Stimulated activated CD8-positive, alpha-beta memory T cell treated with anti-CD3 and anti-CD28 coated beads, Interleukin-12 subunit alpha, Interleukin-12 subunit beta, amount 100 ng/mL, for 4 hours (primary cell): ENCODE measurements at places on chromosomes 4 and X.

- no peak for DNase-seq
Observed at GRCh38 chrX:20224814-20225487, 41.8 kb downstream of the RPS6KA3 start.

DNA sequence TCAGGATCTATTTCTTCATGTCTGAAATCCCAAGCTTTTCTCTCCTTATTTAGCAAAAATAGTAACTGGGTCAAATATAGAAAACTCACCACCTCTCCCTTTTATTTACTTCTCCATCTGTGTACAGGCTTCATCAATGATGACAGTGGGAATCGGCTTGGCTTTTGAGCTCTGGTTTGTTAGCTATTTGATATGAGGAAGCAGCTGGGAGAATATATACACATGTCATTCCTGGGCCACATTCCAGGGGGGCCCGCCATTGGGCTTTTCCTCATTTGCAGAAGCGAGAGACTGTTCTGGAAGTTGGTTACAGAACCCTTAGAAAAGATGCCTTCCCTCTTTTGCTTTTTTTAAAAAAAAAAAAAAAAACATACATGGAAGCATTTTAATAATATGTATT is 107.4 kb upstream of the F9 start:
- no peak for DNase-seq

- DNase-seq: no peak
Observed at GRCh38 chr4:122668241-122668640, 47.4 kb upstream of the IL21 start.

DNA sequence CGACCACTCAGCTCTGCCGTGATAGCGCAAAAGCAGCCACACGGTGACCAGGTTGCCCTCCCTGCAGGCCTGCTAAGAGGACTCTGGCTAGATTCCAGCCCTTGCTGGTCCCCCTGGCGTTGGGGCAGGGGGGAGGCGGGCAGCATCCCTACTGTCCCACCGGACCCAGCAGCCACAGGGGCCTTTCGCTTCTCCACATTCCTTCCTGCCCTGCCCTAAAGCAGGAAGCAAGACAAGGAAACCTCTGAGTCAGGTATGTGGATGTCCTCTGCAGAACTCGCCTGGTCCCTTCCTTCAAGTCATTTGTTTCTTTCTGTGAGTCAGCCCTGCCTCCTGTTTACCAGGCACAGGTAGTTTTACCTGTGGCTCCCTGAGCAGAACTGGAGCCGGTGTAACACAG is 60.2 kb upstream of the CLDN34 start:
- no peak for DNase-seq

- DNase-seq: no peak
Observed at GRCh38 chr4:169188204-169188603, 82.6 kb downstream of the SH3RF1 start.

- DNase-seq: no peak
Observed at GRCh38 chrX:2315434-2315833, 185.3 kb downstream of the DHRSX start.

DNA sequence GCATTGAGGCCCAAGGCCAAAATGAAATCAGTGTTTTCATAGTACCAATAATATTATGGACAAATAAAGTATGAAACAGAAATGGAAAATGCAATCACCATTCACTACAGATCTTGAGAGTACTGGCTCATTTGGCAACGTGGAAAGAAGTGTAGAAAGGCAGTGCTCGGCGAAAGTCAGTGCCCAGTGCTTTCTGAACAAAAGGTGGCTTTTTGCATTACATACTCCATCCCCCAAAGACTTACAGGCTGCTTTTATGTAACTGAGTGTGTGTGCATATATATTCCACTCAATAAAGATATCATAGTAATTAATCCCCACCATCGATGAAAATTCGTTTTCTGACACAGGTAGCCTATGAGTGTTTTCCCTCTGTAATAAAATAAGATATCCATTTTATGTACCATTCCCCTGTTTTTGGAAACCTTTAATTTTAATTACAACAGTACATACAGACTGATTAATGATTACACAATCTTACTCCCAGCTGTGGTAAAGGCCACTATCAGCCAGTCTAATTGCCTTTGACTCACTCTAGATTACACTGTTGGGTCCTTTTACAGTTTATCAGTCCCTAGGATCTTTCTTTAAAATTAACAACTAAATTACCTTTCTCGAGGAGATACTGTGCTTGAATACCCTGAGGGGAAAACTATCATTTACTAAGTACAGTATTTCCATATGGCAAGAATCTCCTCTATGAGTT is 65.9 kb downstream of the MAD2L1 start:
- no peak for DNase-seq

GRCh38 chr4:24971192-24971591 is 58.4 kb upstream of the CCDC149 start:
- no peak for DNase-seq

- no peak for DNase-seq
Observed at GRCh38 chr4:8394061-8394519, 46.4 kb downstream of the ACOX3 start.

DNA sequence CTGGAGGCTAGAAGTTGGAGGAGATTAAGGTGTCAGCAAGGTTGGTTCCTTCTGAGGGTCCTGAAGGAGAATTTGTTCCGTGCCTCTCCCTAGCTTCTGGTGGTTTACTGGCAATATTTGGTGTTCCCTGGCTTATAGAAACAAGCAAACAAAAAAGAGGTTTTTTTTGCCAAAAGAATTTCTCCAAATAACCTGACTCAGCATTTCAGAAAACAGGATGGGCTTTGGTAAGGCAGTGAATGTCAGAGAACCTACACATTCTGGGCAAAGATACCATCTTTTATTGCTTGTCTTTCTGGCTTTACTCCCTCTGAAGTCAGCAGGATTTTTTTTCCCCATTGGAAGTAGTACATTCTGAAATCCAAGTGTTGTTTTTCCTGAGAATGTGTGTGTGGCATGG is 93.3 kb upstream of the TBC1D9 start:
- no peak for DNase-seq

DNA sequence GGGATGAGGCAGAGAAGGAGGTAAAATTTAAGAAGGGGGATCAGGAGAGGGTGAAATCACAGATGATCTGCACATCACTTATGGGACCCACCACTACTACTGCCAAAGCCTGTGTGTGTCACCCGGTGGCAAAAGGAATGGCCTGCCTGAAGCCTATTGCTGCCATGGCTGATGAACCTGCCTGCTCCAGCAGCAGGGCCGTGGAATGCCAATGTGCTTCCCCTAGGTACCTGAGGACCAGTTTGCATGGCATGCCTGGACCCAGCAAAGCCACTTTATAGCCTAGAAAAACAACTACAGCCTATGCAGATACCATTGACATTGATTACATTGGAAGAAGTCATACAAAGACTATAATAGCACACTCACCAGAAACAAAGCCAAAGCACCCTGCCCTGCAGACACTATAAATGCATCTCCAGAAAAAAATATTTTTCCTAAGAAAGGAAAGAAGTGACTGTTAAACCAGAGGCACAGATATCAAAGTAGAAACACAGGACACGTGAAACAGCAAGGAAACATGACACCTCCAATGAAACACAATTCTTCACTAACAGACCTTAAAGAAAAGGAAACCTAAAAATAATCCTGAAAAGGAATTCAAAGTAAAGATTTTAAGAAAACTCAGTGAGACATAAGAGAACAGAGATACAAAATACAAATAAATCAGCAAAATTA is 680.7 kb upstream of the GRID2 start:
- DNase-seq: no peak

DNA sequence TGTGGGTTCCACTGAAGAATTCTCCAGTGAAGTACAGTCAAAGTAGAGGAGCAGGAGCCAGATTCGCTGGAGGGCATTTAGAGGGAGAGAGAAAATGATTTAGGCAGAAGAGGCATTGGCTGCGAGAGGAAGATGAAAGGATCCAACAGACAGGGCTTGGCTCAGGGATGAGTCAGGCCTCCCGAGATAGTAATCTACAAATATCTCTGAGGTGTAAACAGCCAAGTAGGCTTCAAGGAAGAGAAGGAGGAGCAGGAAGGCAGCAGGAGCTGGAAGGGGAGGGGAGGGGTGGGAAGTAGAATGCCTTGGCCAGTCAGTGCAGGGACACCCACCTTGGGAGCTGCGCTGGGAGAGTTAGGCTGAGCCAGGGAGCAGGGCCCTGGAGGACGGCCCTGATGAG is 55.5 kb downstream of the PJA1 start:
- DNase-seq: no peak

- no peak for DNase-seq
Observed at GRCh38 chr4:113707048-113707447, 54.5 kb downstream of the CAMK2D start.

DNA sequence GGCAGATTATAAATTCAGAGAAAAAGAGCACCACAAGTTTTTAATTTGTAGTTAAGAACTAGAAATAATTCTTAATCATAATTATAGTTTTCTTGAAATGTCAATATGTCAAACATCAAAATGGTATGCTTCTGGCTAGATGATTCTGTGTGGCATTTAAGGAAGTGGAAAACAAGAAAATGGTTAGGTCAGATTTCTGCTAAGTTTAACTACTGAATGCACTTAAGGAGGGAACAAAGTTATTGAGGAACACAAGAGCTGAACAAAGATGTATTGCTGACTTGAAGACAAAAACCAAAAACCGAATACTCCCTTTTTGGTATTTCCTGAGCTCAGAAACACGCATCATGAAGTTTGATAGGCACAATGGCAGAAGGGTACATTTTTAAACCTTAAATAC is 58.7 kb upstream of the GPR34 start:
- DNase-seq: no peak

GRCh38 chr4:148030193-148030873 is 298.4 kb downstream of the ARHGAP10 start:
- DNase-seq: no peak
